Thymus (tissue), 14 donors: ENCODE measurements at places on chromosomes 5 and 9. TPM values are rescaled to one million over a fixed set of nuclear protein-coding genes. Genes with fewer than 3 reads are reported as not detected.

SLC28A3 gene
- 1.3 TPM for total RNA-seq

CAVIN4 gene
- total RNA-seq: 0.38 TPM

RECK gene
- total RNA-seq: 3.3 TPM

ITGA1 gene
- total RNA-seq: 9.5 TPM

NR6A1 gene
- total RNA-seq: 0.47 TPM

PHF24 gene
- 0.28 TPM for total RNA-seq

TYRP1 gene
- total RNA-seq: 0.19 TPM

ROPN1L gene
- total RNA-seq: 0.42 TPM

FCN2 gene
- 0.52 TPM for total RNA-seq

FGF10 gene
- 0.99 TPM for total RNA-seq

CCDC183 gene
- total RNA-seq: 3.2 TPM

SHISAL2B gene
- not detected for total RNA-seq

ENHO gene
- 0.47 TPM for total RNA-seq

SPINK7 gene
- total RNA-seq: 1.2 TPM

DOK3 gene
- total RNA-seq: 3.3 TPM

NCS1 gene
- total RNA-seq: 5.4 TPM

PLPP7 gene
- total RNA-seq: 0.52 TPM

NOXA1 gene
- total RNA-seq: 1.9 TPM

SLC34A1 gene
- total RNA-seq: 0.05 TPM

OR1B1 gene
- not detected for total RNA-seq

IL7R gene
- 167 TPM for total RNA-seq

FABP6 gene
- total RNA-seq: 13.0 TPM

UBE2R2 gene
- total RNA-seq: 13.6 TPM

TOR1B gene
- total RNA-seq: 15.5 TPM

ARSI gene
- 0.76 TPM for total RNA-seq

SLC36A2 gene
- total RNA-seq: not detected

SV2C gene
- total RNA-seq: 0.05 TPM

GABRA1 gene
- total RNA-seq: 2.7 TPM

ADRA1B gene
- 0.09 TPM for total RNA-seq

MELK gene
- 26.5 TPM for total RNA-seq

CYLC2 gene
- not detected for total RNA-seq

PCDHB15 gene
- 0.33 TPM for total RNA-seq

ADAMTS19 gene
- total RNA-seq: 0.76 TPM

ADGRD2 gene
- total RNA-seq: 0.09 TPM

DNAH5 gene
- total RNA-seq: 0.24 TPM

PFN3 gene
- not detected for total RNA-seq

SPATA31A6 gene
- total RNA-seq: not detected

IL4 gene
- total RNA-seq: 4.5 TPM

ST8SIA4 gene
- total RNA-seq: 22.5 TPM

NXNL2 gene
- total RNA-seq: 0.05 TPM

NCBP1 gene
- total RNA-seq: 32.0 TPM

HACD4 gene
- total RNA-seq: 6.2 TPM

SYK gene
- total RNA-seq: 55.9 TPM

PCDHB6 gene
- 0.09 TPM for total RNA-seq

OR1J2 gene
- total RNA-seq: not detected

TGFBI gene
- total RNA-seq: 76.8 TPM

NRARP gene
- 3.1 TPM for total RNA-seq

ZFP2 gene
- 1.4 TPM for total RNA-seq

INSL4 gene
- total RNA-seq: 0.05 TPM

NSUN2 gene
- total RNA-seq: 43.9 TPM

CNTRL gene
- total RNA-seq: 39.4 TPM

DIRAS2 gene
- 0.42 TPM for total RNA-seq

C9orf50 gene
- 0.05 TPM for total RNA-seq

ITK gene
- total RNA-seq: 87.7 TPM
